SJSA1 (cell line): ENCODE measurements at places on chromosomes 2 and 18.

DNA sequence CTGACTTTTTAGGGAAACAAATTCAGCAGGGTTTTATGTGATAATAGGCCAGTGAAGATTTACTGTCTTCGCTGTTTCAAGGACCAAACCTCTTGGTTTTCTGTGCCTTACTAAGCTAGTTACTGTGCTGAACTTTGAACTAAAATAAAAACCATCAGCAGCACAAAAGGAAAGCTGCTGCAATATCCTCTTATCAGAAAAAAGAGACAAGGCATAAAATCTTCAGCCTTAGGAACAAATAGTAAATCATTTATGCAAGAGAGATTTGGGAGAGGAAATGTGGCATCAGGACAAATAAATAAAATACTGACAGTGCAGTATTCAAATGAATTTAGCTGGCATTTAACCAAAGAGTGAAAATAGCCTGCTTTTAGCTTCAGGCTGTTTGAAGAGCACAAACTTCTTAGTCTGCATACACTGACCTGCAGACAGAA, 64.1 kb upstream of the EHBP1 start:
- no peak for DNase-seq
- H3K4me1 ChIP-seq = peaks cover 8% of the 10 kb centered on the region
- H3K27me3 ChIP-seq = no peaks in the 10 kb centered on the region
- H3K27ac ChIP-seq = no peak overlapping the region
- no peaks in the 10 kb centered on the region for H3K36me3 ChIP-seq

DNA sequence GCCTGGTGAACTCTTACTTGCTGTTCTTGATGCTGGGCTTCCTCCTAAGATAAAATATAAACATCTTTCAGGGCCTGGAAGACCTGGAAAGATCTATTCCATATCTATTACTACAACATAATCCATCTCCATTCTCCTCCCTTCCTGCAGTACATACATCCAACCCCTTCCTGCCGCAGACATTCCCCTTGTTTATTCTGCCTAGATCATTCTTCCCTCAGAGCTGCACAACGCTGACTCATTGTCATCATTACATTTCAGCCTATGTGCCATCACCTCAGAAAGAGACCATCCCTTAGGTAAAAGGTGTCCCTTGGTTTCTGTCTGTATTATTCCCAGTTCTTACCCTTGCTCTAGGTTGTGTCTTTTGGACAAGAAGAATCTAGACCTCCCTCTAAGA, 2.5 kb upstream of the CDH7 start:
- H3K4me3 ChIP-seq = no peak overlapping the region
- H3K4me1 ChIP-seq = no peaks in the 10 kb centered on the region
- DNase-seq = no peak
- H3K27me3 ChIP-seq = no peaks in the 10 kb centered on the region

- no peak overlapping the region for H3K27ac ChIP-seq
- H3K4me3 ChIP-seq = no peak overlapping the region
- no peaks in the 10 kb centered on the region for H3K36me3 ChIP-seq
- no peak for DNase-seq
- H3K27me3 ChIP-seq = no peaks in the 10 kb centered on the region
These were observed 125.7 kb downstream of the PDE1A start for GRCh38 chr2:182301093-182301492.

GRCh38 chr18:74796841-74797576, 199.3 kb downstream of the ZNF407 start:
- H3K4me1 ChIP-seq = peaks cover 20% of the 10 kb centered on the region
- no peak overlapping the region for H3K4me3 ChIP-seq
- peak overlapping the region; percentile 64 for H3K27ac ChIP-seq
- no peaks in the 10 kb centered on the region for H3K27me3 ChIP-seq

GRCh38 chr2:138180692-138181386, 216.6 kb downstream of the HNMT start:
- no peaks in the 10 kb centered on the region for H3K4me1 ChIP-seq
- H3K27ac ChIP-seq = no peak overlapping the region
- H3K36me3 ChIP-seq = no peaks in the 10 kb centered on the region
- no peak overlapping the region for H3K4me3 ChIP-seq
- no peaks in the 10 kb centered on the region for H3K27me3 ChIP-seq

DNA sequence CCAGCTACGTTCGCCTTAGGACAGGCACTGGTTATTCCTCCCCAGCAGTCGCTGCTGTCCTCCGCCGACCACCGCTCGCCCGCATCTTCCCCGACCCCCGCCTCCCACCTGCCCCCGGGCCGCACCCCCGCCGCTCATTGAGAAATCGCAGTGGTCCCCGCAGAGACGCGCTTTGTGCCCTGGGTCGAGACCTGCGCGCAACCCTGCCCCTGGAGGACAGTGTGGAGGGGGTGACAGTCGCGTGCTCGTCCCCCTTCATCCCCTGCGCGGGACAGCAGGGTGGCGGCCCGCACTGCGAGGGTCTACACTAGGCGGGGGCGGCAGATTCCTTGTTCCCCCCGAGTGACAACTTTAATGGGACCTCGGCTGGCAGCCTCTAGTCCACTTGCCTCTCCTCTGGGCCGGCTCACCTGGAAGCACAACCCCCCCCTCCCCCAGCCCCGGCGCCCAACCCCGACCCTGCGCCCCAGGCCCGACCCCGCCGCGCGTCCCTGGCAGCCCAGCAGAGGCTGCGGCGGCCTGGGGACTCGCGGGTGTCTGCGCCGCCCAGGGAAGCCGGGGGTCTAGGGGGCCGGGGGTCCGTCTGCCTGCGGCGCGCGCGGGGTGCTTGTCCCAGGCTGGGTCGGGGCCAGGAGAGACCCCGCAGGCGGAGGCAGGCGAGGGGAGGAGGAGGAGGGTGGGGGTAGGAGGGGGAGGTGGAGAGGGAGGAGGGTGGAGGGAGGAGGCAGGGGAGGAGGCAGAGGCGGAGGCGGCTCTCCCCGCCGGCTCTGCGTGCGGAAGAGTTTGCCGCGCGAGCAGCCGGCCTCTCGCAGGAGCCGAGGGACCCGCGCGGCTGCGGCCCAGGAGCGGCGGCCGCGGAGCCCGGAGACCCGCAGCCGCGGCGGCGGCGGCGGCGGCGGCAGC, at the start of gene NPAS2:
TSS of gene NPAS2 (plus strand) at position 770 of the 903 bp plus-strand sequence. CDS start 84,616 bp downstream, outside the sequence.
- peak within 1 kb of the TSS; percentile 53 for H3K4me3 ChIP-seq
- no peak within 1 kb of the TSS for H3K27ac ChIP-seq
- peak; percentile 56 for DNase-seq
- H3K4me1 ChIP-seq = peaks cover 24% of the 10 kb centered on the region

DNA sequence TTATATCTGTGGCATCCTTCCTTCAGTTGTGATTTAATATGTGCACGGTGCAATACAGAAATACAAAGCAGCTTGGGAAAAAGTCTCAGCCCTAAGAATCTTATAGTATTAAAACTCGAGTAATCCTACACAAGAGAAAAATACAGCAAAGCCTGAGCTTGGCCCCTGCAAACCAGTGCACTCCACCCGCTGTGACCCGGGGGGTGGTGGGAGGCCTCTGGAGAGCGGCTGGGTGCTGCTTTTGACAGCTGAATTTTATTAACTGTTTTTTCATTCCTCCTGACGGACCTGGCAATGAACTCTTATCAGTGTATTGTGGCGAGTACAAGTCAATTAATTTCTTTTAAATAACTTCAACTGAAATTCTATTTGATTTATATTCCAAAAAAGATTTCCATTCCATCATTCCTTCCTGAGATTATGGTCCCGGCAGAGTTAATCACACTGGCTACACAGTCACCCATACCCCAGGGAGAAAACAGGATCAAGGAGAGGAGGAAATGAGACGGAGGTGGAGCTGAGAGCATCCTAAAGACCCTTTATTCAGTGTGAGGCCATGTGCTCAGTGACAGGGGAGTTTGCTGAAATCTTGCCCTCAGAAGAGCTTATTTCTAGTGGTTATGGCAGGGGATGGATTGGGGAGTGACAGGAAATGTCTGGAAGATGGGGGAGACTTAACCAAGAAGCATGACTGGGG, 124.8 kb downstream of the KLHL29 start:
- no peaks in the 10 kb centered on the region for H3K36me3 ChIP-seq
- H3K27me3 ChIP-seq = no peaks in the 10 kb centered on the region
- no peaks in the 10 kb centered on the region for H3K4me1 ChIP-seq
- no peak for DNase-seq
- no peak overlapping the region for H3K4me3 ChIP-seq
- H3K27ac ChIP-seq = no peak overlapping the region

GRCh38 chr2:207983641-207984042, 41.7 kb downstream of the PLEKHM3 start:
- H3K4me3 ChIP-seq = no peak overlapping the region
- H3K27me3 ChIP-seq = no peaks in the 10 kb centered on the region
- H3K36me3 ChIP-seq = no peaks in the 10 kb centered on the region
- DNase-seq = no peak
- no peak overlapping the region for H3K27ac ChIP-seq
- no peaks in the 10 kb centered on the region for H3K4me1 ChIP-seq

- H3K36me3 ChIP-seq = no peaks in the 10 kb centered on the region
- DNase-seq = no peak
- peaks cover 9% of the 10 kb centered on the region; the same call in 1 of the 2 replicates for H3K27me3 ChIP-seq
- no peak overlapping the region for H3K27ac ChIP-seq
- H3K4me3 ChIP-seq = no peak overlapping the region
These were observed 372.4 kb upstream of the ATP5MC3 start for GRCh38 chr2:175553910-175554309.

- no peak overlapping the region for H3K4me3 ChIP-seq
- no peak overlapping the region; the same call in 1 of the 2 replicates for H3K27ac ChIP-seq
- no peaks in the 10 kb centered on the region for H3K27me3 ChIP-seq
- H3K36me3 ChIP-seq = peaks cover 15% of the 10 kb centered on the region
These were observed 118.4 kb downstream of the BMPR2 start for GRCh38 chr2:202494300-202495229.

DNA sequence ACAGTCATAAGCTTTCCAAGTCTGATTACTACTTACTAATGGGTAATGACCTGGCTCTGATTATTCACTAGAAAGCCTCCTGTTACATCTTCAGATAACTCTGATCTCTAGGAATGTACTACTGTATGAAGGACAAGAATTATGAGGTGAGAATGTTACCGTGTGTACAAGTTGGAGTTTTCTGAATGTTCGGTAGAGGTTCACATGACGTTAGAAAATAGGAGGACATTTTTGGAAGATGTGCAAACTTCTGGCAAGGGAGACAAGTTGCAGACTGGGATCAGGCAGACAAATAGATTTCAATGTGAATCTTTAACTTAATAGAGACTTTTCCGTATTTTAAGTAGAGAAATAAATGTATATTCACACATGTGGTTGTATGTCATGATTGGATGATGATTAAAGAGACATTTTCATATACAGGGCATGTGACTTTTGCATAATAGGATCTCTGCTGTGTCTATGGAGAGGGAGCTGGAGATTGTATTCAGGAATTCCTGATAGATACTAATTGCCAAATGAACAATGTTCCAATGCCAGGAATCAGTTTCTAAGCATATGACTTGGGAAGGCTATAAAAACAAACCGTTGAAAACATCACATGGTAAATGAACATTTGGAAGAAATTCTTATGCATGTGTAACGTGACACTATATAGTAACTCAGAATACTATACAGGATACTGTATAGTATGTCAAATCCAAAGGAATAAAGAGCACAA, 1695.8 kb upstream of the PIK3C3 start:
- no peak overlapping the region for H3K4me3 ChIP-seq
- H3K36me3 ChIP-seq = no peaks in the 10 kb centered on the region
- no peaks in the 10 kb centered on the region for H3K27me3 ChIP-seq
- H3K27ac ChIP-seq = no peak overlapping the region
- no peak for DNase-seq

GRCh38 chr2:217588266-217588665, 414.5 kb downstream of the TNS1 start:
- no peaks in the 10 kb centered on the region for H3K4me1 ChIP-seq
- H3K4me3 ChIP-seq = no peak overlapping the region
- no peak for DNase-seq
- H3K36me3 ChIP-seq = no peaks in the 10 kb centered on the region
- H3K27ac ChIP-seq = no peak overlapping the region

GRCh38 chr18:56085551-56085950, 497.6 kb upstream of the TCF4 start:
- no peak overlapping the region for H3K27ac ChIP-seq
- no peak for DNase-seq
- no peaks in the 10 kb centered on the region for H3K36me3 ChIP-seq
- no peaks in the 10 kb centered on the region for H3K27me3 ChIP-seq
- H3K4me3 ChIP-seq = no peak overlapping the region
- H3K4me1 ChIP-seq = no peaks in the 10 kb centered on the region

GRCh38 chr2:137987011-137987410, 22.7 kb downstream of the HNMT start:
- no peak overlapping the region for H3K27ac ChIP-seq
- H3K36me3 ChIP-seq = peaks cover 33% of the 10 kb centered on the region
- no peaks in the 10 kb centered on the region; the same call in 1 of the 2 replicates for H3K4me1 ChIP-seq
- DNase-seq = no peak
- no peak overlapping the region for H3K4me3 ChIP-seq

- no peak overlapping the region for H3K27ac ChIP-seq
- H3K36me3 ChIP-seq = no peaks in the 10 kb centered on the region
- DNase-seq = no peak
- no peaks in the 10 kb centered on the region for H3K27me3 ChIP-seq
- H3K4me1 ChIP-seq = no peaks in the 10 kb centered on the region
These were observed 54.0 kb upstream of the LINC00305 start for GRCh38 chr18:64202863-64203262.

DNA sequence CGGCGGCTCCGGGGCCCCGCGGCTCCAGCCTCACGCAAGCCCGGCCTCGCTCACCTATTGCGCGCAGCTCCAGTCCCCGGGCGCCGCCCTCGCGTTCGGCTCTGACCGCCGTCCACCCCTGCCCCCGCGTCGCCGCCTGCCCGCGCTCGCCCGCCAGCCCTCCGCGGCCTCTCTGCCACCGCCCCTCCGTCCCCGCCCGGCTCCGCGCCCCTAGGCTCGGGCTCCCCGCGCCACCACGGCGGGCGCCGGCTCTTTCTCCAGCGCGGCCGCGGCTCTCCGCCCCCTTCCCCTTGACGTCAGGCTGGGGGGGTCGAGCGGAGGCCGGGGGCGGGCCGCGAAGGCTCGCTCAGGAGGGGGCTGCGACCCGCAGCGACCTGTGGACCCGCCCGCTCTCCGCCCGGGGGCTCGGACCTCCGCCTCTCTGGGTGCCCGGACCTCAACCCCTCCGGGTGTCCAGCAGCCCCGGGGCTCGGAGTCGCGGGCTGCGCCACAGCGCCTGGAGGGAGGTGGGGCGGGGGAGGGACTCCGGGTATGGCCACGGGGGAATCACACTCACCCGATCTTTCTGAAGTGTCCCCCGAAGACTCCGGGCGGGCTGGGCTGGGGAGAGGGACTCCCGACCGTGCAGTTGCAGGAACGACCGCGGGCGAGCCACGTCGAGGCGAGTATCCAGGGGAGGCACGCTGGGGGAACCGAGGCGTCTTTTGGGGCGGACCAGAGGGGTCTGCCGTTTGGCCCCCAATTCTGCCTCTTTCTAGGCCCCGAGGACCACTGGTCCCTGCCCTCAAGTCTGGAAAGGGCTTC, at the start of gene SEMA4C:
TSS of gene SEMA4C (minus strand) at position 259 of the 804 bp plus-strand sequence. CDS start 2,194 bp downstream, outside the sequence.
- peaks cover 24% of the 10 kb centered on the region for H3K4me1 ChIP-seq
- H3K4me3 ChIP-seq = peak within 1 kb of the TSS; percentile 87
- peaks cover 4% of the 10 kb centered on the region; the same call in 1 of the 2 replicates for H3K27me3 ChIP-seq

DNA sequence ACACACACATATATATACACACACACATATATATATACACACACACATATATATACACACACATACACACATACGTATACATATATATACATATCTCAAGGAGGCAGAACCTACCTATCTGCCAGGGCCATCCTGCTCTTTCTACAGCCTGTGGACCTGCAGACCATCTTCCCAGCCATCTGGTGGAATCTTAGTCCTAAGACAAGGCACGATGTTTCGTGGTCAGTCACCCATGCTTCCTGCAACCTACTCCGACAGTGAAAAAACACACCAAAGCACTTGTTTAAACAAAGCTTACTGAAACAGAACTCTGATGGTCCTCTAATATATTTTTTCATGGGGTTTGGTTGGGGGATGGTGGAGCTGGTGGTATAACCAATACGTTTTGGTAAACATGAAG, 164.2 kb upstream of the ZNF521 start:
- H3K4me3 ChIP-seq = no peak overlapping the region
- no peak for DNase-seq
- no peaks in the 10 kb centered on the region for H3K4me1 ChIP-seq
- no peaks in the 10 kb centered on the region for H3K36me3 ChIP-seq
- H3K27ac ChIP-seq = no peak overlapping the region
